ENCODE measurements at places on chromosomes 12 and 14. TPM values are rescaled to one million over a fixed set of nuclear protein-coding genes. Genes with fewer than 3 reads are reported as not detected.

PKP2 gene
- not detected for total RNA-seq

WNK1 gene
- 156 TPM for total RNA-seq

PRICKLE1 gene
- 0.28 TPM for total RNA-seq

C12orf57 gene
- 174 TPM for total RNA-seq

CACNA2D4 gene
- total RNA-seq, result 6.8 TPM

NAV3 gene
- total RNA-seq, result not detected

GDF11 gene
- 15.1 TPM for total RNA-seq

KCNK10 gene
- not detected for total RNA-seq

PRPH gene
- total RNA-seq, result not detected

CHMP4A gene
- total RNA-seq, result 88.0 TPM

CCDC177 gene
- 0.05 TPM for total RNA-seq

- peak; percentile 64 for DNase-seq
- H3K27ac ChIP-seq, result peak overlapping the region; percentile 39
- H3K36me3 ChIP-seq, result peaks cover 27% of the 10 kb centered on the region
- no peaks in the 10 kb centered on the region for H3K27me3 ChIP-seq
- H3K4me3 ChIP-seq, result no peak overlapping the region
Observed at GRCh38 chr14:34966413-34966812, 16.4 kb upstream of the SRP54 start.

GRCh38 chr14:59107819-59108218, 80.6 kb upstream of the DAAM1 start:
- H3K27ac ChIP-seq, result no peak overlapping the region
- peaks cover 12% of the 10 kb centered on the region for H3K27me3 ChIP-seq
- H3K4me1 ChIP-seq, result no peaks in the 10 kb centered on the region
- DNase-seq, result no peak

DNA sequence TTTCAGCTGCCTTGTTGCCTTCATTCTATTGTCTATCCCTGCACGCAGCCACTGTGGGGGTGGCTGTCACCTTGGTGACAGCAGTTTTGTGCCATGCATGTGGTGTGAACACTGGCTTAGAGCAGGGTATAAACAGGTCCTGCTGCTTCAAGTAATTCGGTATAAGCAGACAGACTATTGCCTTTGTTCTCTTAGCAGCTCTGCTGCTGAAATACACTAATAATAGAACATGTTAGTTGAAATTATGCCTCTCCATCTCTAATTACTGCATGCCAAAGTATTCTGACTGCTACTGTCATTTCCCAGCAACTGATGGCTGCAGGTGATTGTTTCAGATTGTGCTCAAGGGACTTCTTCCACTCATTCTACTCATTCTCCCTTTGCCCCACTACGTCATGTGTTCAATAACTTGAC, 34.6 kb downstream of the PTPRO start:
- no peak for DNase-seq
- no peak overlapping the region for H3K27ac ChIP-seq
- no peaks in the 10 kb centered on the region for H3K4me1 ChIP-seq
- H3K27me3 ChIP-seq, result no peaks in the 10 kb centered on the region
- H3K36me3 ChIP-seq, result no peaks in the 10 kb centered on the region

- H3K27me3 ChIP-seq, result no peaks in the 10 kb centered on the region
- H3K27ac ChIP-seq, result no peak overlapping the region
- H3K36me3 ChIP-seq, result no peaks in the 10 kb centered on the region
Observed at GRCh38 chr14:70858641-70859040, 48.6 kb upstream of the PCNX1 start.

GRCh38 chr12:106919910-106920544, 35.7 kb upstream of the TMEM263 start:
- H3K4me1 ChIP-seq, result peaks cover 11% of the 10 kb centered on the region
- DNase-seq, result peak; percentile 74
- H3K27ac ChIP-seq, result no peak overlapping the region
- H3K4me3 ChIP-seq, result no peak overlapping the region
- peaks cover 23% of the 10 kb centered on the region for H3K27me3 ChIP-seq
- no peaks in the 10 kb centered on the region for H3K36me3 ChIP-seq

- H3K27ac ChIP-seq, result no peak overlapping the region
- no peak for DNase-seq
- peaks cover 20% of the 10 kb centered on the region for H3K27me3 ChIP-seq
- peaks cover 2% of the 10 kb centered on the region for H3K4me1 ChIP-seq
- no peak overlapping the region for H3K4me3 ChIP-seq
Observed at GRCh38 chr12:96982671-96983070, 75.6 kb downstream of the NEDD1 start.

GRCh38 chr12:2397356-2398045, 344.7 kb downstream of the CACNA1C start:
- H3K4me1 ChIP-seq, result no peaks in the 10 kb centered on the region
- peaks cover 8% of the 10 kb centered on the region for H3K27me3 ChIP-seq
- H3K27ac ChIP-seq, result no peak overlapping the region
- no peak for DNase-seq
- H3K4me3 ChIP-seq, result no peak overlapping the region
- H3K36me3 ChIP-seq, result no peaks in the 10 kb centered on the region

DNA sequence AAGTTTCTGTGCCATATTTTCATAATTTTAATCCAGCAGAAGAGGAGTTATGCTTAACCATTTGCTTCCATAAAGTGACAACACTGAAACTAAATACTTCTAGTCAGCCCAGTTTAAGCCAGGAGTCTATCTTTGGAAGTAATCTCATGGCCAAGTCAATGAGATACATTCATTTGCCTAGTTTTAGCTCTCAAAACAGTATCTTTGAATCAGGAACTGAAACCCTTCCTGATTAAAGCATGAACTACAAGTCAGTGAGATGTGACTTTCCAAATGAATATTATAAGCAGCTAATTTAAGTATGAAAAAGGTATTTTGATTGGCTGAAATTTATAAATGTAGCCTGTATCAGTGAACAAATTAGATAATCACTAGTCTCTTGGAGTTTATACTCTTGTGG, 491.5 kb downstream of the SLC6A15 start:
- H3K36me3 ChIP-seq, result no peaks in the 10 kb centered on the region
- no peaks in the 10 kb centered on the region for H3K4me1 ChIP-seq
- no peak overlapping the region for H3K27ac ChIP-seq
- no peak overlapping the region for H3K4me3 ChIP-seq
- no peak for DNase-seq

- no peak for DNase-seq
- H3K36me3 ChIP-seq, result no peaks in the 10 kb centered on the region
- no peak overlapping the region for H3K4me3 ChIP-seq
- H3K4me1 ChIP-seq, result no peaks in the 10 kb centered on the region
- no peaks in the 10 kb centered on the region for H3K27me3 ChIP-seq
- no peak overlapping the region for H3K27ac ChIP-seq
Observed at GRCh38 chr12:40959041-40959440, 229.1 kb upstream of the PDZRN4 start.

GRCh38 chr12:1881301-1881700, 37.2 kb downstream of the CACNA2D4 start:
- H3K27me3 ChIP-seq, result no peaks in the 10 kb centered on the region
- H3K4me3 ChIP-seq, result no peak overlapping the region

GRCh38 chr12:22083167-22083566, 37.1 kb downstream of the CMAS start:
- DNase-seq, result peak; percentile 66
- H3K4me1 ChIP-seq, result no peaks in the 10 kb centered on the region
- H3K27me3 ChIP-seq, result peaks cover 3% of the 10 kb centered on the region

- peaks cover 29% of the 10 kb centered on the region for H3K36me3 ChIP-seq
- H3K4me1 ChIP-seq, result peaks cover 32% of the 10 kb centered on the region
- peak within 1 kb of the TSS; percentile 86 for H3K27ac ChIP-seq
- H3K4me3 ChIP-seq, result peak within 1 kb of the TSS; percentile 85
Observed at GRCh38 chr12:123150744-123151456, at the start of gene PITPNM2. Gene PITPNM2, minus strand, starts transcription at chr12:123151090. Its CDS starts 116,500 bp downstream, at chr12:123034590.

GRCh38 chr14:101027966-101028365, 124.4 kb upstream of the RTL1 start:
- no peaks in the 10 kb centered on the region for H3K4me1 ChIP-seq
- no peaks in the 10 kb centered on the region for H3K36me3 ChIP-seq
- DNase-seq, result no peak
- no peak overlapping the region for H3K27ac ChIP-seq

DNA sequence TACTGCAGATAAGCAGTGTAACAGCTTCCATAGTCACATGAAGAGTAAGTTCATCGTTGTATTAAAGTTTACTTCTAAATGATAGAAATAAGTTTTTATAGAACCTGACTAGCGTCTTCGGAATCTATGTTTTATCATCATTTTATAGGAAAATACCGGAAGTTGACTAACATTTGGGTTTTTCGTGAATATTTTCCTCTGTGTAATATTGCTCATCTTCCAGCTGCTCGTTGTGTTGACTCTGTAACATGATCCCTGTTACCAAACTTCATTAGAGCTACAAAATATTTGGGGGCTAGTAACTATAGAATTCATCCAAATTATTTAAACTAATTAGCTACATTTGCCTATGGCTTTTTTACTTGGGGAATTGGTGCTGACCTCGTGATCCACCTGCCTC, 37.2 kb downstream of the DDX51 start:
- H3K36me3 ChIP-seq, result peaks cover 13% of the 10 kb centered on the region
- H3K27me3 ChIP-seq, result no peaks in the 10 kb centered on the region

GRCh38 chr14:92800012-92800411, 5.9 kb downstream of the GOLGA5 start:
- H3K4me1 ChIP-seq, result peaks cover 37% of the 10 kb centered on the region
- DNase-seq, result no peak
- peak overlapping the region; percentile 19 for H3K4me3 ChIP-seq
- H3K27me3 ChIP-seq, result no peaks in the 10 kb centered on the region

DNA sequence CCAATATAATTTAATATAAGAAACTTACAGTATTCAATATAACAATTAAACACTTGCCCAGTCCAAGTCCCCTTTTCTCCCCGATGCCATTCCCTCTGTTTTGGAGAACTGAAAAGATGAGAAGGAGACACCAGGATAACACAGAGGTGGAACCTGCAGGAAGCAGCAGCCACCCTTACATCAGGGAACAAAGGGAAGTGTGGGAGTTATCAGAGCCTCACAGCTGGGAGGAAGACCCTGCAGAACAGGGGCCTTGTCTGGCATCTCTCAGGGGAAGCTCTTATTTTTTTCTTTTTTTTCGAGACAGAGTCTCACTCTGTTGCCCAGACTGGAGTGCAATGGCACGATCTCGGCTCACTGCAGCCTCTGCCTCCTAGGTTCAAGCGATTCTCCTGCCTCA, 52.6 kb downstream of the CALM1 start:
- H3K27me3 ChIP-seq, result peaks cover 7% of the 10 kb centered on the region
- peaks cover 5% of the 10 kb centered on the region for H3K4me1 ChIP-seq
- H3K4me3 ChIP-seq, result no peak overlapping the region
- no peaks in the 10 kb centered on the region for H3K36me3 ChIP-seq
- no peak overlapping the region for H3K27ac ChIP-seq

DNA sequence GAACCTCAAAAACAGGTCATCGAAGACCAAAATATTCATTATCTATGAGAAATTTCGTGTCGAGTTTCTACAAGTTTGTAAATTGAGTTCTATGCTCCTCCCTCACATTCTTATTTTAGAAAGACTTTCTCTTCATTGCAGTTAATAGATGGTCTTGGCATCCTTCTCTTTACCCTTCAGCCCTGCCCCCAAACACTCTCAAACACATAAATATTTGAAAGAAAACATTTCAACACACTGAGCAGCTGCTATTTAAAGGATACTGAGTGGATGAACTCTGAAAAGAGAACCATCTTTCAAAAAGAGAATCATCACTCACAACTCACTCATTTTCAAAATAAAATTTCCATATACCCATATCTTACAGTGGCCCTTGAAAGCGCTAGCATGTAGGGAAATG, 67.1 kb downstream of the NUAK1 start:
- no peaks in the 10 kb centered on the region for H3K36me3 ChIP-seq
- no peak overlapping the region for H3K4me3 ChIP-seq
- H3K4me1 ChIP-seq, result peaks cover 3% of the 10 kb centered on the region
- DNase-seq, result no peak
- H3K27ac ChIP-seq, result no peak overlapping the region

DNA sequence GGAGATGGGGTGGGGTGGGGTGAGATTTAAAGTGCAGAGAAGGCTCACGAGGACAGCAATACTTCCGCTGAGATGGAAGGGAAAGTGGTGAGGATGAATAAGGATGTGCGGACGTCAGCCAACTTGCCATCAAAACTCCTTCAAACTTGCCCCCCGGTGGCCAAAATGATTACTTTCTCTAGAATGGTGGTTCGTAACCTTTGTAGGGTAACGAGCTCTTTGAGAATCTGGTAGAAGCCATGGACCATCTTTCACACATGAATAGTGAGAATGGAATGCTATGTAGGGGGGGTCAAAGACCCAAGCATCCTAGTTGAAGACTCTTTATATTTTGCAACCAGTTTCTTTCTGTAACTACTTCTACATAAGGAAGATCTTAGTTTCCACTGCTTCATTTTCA, 245.9 kb upstream of the DDHD1 start:
- DNase-seq, result no peak
- no peaks in the 10 kb centered on the region for H3K27me3 ChIP-seq
- no peaks in the 10 kb centered on the region for H3K4me1 ChIP-seq
- peaks cover 2% of the 10 kb centered on the region for H3K36me3 ChIP-seq

GRCh38 chr12:71438670-71439361, 782 bp upstream of the LGR5 start:
- H3K4me3 ChIP-seq, result peak overlapping the region; percentile 72
- peaks cover 2% of the 10 kb centered on the region for H3K36me3 ChIP-seq
- H3K27ac ChIP-seq, result no peak overlapping the region
- peaks cover 65% of the 10 kb centered on the region for H3K27me3 ChIP-seq
- peaks cover 15% of the 10 kb centered on the region for H3K4me1 ChIP-seq
- DNase-seq, result no peak

DNA sequence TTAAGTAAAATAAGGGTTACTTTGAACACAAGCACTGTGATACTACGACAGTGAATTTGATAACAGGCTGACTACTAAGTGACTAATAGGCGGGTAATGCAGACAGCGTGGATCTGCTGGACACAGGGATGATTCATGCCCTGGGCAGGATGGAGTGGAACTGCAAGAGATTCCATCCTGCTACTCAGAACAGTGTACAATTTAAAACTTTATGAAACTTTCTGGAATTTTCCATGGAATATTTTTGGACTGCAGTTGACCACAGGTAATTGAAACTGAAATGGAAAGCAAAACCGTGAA, 46.0 kb downstream of the YEATS4 start:
- H3K27me3 ChIP-seq, result no peaks in the 10 kb centered on the region
- DNase-seq, result no peak
- no peak overlapping the region for H3K27ac ChIP-seq
- H3K4me1 ChIP-seq, result no peaks in the 10 kb centered on the region
- no peak overlapping the region for H3K4me3 ChIP-seq

DNA sequence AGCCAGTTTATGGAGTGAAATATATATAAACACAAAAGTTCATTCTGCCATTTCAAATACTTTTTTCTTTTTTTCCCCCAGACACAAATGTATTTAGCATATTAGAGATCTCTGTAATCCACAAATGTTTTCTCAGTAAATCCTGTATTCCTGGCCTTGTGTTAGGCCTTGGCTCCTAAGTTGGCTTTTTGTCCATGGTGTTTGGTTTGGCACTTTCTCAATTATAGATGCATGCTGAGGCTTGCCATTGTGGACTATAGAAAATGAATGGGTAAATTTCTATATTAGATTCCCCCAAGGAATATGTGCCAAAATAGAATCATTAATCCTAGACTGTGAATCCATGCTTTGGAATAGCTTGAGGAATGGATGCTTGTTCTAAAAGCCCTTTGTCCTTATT, 17.0 kb downstream of the RIC8B start:
- no peak overlapping the region for H3K4me3 ChIP-seq
- DNase-seq, result no peak
- no peaks in the 10 kb centered on the region for H3K27me3 ChIP-seq
- no peak overlapping the region for H3K27ac ChIP-seq
- peaks cover 43% of the 10 kb centered on the region for H3K36me3 ChIP-seq
- peaks cover 2% of the 10 kb centered on the region for H3K4me1 ChIP-seq

Data from activated CD4-positive, alpha-beta T cell treated with anti-CD3 and anti-CD28 coated beads, Interleukin-2, amount 10 ng/mL, durations not matched to agents 24 days and 14 days (primary cell).